ENCODE measurements at places on chromosomes 11 and 22. TPM values are rescaled to one million over a fixed set of nuclear protein-coding genes. Genes with fewer than 3 reads are reported as not detected.

Gene VWA5A
- total RNA-seq: 3.4 TPM

DNA sequence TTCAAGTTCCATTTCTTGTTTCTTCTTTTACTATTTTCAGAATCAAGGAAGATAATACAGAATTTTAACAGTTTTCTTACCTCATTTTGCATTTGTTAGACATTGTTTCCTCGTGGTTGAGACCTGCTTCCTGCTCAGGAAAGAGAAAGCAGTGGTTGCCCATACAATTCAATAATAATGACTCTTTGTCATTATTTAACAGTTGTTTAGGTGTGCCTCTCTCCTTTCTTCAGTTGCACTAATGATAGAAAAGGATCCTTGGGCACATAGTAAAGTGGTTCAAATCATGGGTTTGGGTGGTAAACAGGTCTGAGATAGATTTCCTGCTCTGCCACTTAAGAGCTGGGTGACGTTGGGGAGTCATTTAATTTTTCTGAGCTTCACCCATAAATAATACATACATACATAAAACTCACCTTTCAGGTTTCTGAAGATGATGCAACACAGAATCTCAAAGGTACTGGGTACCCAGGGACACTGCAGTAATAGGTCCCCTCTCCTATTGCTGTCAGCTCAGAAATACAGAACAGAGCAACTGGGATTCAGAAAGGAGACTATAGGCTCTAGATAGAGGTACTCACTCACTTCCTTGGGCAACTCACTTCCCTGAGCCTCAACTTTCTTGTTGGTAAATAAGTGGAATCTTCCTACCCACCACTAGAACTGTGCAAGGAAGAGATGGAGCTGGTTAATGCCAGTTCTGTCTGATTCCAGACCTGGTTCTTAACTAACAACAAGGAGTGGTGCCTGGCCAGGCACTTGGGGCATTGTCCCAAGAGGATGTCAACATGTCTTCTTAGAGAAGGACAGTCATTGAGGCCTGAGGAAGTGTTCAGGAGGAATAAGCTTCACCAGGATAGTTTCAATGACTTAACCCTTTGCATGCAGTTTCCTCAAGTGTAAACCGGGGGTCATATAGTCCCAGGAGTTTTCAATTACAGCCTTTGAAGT lies 34.9 kb downstream of the CD44 start:
- no peak for DNase-seq

GRCh38 chr11:58927393-58928106 lies 11.7 kb upstream of the GLYATL1 start:
- DNase-seq: peak; percentile 96

Gene COA4
- total RNA-seq: 47.9 TPM

Gene OR8G5
- not detected for total RNA-seq

DNA sequence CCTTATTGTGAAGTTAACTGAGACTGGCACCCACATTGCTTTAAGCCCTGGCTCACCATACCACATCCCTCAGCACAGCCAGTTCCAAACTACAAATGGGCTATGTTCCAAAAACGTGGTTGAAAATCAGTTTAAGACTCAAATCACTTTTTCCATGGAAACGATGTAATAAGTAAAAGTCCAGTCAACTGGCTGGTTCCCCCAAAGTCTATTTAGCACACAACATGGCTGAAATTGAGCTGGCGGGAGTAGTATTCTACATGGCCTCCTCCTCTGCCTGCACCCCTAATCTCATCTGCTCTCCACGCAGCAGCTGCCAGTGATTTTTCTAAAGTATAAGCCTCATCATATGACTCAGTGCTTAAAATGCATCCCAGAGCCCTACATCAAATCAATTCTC lies 40.9 kb upstream of the BIRC3 start:
- DNase-seq: no peak

DNA sequence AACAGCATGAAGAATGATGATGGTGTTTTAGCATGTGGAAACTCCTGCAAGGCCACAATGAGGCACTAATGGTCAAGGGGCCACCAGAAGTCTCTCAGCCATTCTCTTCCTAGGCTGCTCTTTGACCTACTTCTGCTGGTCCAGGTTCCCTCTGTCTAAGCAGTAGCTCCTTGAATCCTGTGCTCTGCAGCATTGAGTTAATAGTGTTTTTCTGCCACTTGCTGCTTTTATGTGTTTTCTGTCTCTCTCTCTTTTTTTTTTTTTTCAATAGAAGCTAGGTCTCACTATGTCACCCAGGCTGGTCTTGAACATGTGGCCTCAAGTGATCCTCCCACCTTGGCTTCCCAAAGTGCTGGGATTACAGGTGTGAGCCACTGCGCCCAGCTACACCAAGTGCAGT lies 20.1 kb upstream of the AIFM3 start:
- no peak for DNase-seq

Gene RFPL3
- total RNA-seq: not detected

Gene CASP5
- not detected for total RNA-seq

DNA sequence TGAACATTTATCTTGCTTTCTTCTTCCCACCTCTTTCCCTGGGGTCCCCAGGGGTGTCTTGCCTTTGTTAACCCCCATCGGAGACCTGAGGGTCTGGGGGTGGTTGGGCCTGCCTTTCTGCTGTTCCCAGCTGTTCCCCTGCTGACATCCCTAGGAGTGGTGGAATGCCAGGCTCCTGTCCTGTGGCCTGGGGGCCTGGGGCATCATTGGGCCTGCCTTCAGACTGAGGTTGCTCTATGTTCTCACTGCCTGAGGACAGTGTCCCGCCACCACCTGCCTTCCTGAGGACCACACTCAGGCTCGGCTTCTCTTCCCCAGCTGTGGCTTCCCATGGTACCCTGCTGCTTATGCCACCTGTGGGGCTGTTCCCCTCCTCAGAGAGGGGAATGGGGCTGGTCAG lies 1.1 kb upstream of the IL18BP start:
- no peak for DNase-seq

Gene OR5L2
- not detected for total RNA-seq

DNA sequence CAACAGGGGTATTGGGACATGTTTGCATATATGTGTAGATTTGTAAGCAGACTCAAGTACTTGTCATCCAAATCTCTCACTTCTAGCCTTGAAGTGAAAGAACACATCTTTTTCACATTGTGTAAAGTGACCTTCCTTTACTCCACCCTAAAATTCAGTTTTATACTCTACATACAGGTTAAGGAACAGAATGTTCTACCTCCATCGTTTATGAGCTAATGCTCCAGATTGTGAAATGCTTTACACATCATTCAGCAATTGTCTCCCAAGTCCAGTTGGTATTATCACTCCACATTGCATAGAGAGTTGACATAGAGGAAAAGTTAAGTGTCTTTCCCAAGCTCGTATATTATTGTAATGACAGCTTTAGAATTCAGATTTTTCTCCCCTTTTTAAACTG lies 46.1 kb upstream of the BLID start:
- DNase-seq: no peak

Gene HBE1
- 1.9 TPM for total RNA-seq

Gene MYRF
- 15.9 TPM for total RNA-seq

Gene EXPH5
- 12.8 TPM for total RNA-seq

Gene RNF214
- total RNA-seq: 10.7 TPM

GRCh38 chr11:131099746-131100145 lies 183.5 kb upstream of the SNX19 start:
- no peak for DNase-seq

Gene APOA4
- 102 TPM for total RNA-seq

Gene UBQLNL
- 0.23 TPM for total RNA-seq

GRCh38 chr11:37724315-37724714 lies 1126.3 kb upstream of the RAG2 start:
- DNase-seq: no peak

DNA sequence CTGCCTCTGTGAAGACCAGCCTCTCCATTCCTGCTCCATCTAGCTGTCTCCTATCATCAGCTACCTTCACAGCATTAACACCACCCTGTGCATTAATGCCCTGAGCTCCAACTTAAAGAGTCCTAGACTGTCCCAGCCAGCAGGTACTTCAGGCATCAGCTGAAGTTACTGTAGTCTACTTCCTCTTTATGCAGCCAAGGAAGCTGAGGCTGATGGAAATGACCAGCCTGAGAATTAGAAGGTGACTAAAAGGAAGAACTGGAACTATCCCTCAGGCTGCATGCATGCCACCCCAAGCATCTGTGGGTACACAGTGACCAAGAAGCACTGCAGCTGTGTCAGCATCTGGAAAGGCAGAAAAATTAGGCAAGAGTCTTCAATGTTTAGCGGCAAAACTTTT lies 28.2 kb downstream of the MS4A10 start:
- no peak for DNase-seq

Gene OR4D10
- total RNA-seq: not detected

Gene SGSM1
- total RNA-seq: 0.18 TPM

- peak; percentile 71 for DNase-seq
Observed at GRCh38 chr11:9758637-9759518, 95.0 kb downstream of the SWAP70 start.

- no peak for DNase-seq
Observed at GRCh38 chr11:79150320-79150719, 290.5 kb downstream of the TENM4 start.

Gene MRGPRE
- not detected for total RNA-seq

DNA sequence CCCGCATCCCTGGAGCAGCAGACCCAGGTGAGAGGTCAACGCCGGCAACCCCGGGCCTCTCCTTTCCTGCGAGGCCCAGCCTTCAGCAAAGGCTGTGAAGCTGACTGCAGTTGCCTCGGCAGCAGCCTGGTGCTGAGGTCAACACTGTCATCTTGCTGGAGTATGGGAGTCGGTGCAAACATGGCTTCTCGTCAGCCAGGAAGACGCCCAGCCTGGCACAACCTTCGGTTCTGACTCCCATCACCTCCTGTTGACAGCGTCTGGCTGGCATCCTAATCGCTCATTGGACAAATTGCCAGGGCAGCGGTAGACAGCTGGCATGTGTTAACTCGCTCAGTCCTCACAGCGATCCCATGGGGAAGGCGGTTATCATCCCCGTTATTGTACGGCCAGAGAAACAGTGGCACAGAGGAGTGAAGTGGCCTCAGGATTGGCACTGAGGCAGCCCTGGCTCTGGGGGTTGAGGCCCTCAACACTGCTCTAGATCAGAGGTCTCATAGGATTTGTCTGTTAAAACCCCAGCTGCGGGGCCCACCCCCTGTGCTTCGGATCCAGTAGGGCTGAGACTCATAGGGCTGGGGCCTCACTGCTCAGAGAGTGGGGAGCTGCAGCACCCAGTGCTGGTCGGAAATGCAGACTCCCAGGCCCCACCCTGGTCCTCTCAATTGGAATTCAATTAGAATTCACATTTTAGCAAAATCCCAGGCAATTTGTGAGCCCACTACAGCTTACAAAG lies 39.3 kb upstream of the TP53I11 start:
- DNase-seq: no peak

GRCh38 chr11:107699371-107700285 lies 12.2 kb downstream of the SLN start:
- no peak for DNase-seq

Gene H19
- 199 TPM for total RNA-seq

GRCh38 chr11:34021977-34022735 lies 29.4 kb upstream of the CAPRIN1 start:
- DNase-seq: peak; percentile 4

GRCh38 chr11:47373876-47374719 lies 4.2 kb downstream of the SPI1 start:
- DNase-seq: peak; percentile 83

DNA sequence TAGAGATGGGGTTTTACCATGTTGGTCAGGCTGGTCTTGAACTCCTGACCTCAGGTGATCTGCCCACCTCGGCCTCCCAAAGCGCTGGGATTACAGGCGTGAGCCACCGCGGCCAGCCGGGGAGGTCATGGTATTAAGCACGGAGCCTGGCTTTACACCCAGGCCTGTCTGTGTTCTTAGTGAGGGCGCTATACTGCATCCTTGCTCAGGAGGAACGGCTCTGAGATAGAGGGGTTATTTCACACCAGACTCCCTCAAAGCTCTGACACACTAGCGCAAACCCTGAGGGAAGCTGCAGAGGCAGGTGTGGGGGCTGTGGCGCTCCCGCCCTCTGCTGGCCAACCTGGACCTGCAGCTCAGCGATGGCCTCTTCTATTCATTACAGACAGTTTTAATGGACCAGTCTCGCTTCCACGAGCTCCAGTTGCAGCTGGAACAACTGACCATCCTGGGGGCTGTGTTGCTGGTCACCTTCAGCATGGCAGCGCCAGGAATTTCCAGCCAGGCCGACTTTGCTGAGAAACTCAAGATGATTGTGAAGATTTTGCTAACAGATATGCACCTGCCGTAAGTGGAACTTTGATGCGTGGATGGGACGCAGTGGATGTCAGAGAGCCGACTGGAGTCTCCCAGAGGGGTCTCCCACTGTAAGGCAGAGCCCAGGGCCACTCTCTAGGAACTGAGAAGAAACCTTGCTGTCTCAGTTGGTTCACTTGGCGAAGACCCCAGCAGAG lies 26.2 kb downstream of the TCP11L1 start:
- DNase-seq: peak; percentile 77

Gene ZNF143
- 7.0 TPM for total RNA-seq

DNA sequence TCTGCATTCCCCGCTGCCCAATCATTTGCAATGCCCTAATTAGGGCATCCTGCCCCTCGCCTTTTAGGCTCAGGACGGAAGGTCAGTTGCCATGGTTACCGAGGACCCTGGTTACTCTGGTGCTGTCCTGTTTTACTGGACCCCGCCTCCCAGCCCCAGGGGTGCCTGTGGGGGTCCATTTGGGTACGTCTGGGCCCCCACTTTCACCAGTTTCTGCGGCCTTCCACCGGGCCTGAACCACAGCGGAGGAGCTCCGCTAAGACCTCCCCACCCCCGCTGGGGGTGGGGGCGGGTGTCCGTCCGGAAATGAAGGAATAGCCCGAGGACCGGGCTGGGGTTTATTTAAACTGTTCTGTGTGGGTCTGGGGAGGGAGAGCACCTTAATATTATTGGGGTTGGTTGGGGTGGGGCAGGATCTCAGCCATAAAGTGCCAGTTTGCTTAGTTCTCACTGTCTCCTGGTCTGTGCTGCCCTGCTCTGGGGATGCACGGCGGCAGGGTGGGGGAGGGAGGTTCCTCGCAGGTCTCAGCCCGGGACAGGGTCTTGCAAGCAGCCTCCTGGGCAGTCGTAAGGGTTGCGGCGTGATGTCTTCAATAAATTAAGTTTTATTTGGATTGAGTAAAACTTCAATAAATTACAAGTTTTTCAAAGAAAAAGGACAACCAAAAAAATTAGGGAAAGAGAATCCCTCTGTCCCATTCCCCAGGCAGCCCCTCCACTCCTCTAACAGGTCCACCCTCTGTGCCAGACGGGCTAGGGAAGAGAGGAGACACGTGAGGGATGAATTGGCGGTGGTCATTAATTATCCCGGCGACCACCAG lies 5.3 kb downstream of the PHOX2A start:
- DNase-seq: no peak

DNA sequence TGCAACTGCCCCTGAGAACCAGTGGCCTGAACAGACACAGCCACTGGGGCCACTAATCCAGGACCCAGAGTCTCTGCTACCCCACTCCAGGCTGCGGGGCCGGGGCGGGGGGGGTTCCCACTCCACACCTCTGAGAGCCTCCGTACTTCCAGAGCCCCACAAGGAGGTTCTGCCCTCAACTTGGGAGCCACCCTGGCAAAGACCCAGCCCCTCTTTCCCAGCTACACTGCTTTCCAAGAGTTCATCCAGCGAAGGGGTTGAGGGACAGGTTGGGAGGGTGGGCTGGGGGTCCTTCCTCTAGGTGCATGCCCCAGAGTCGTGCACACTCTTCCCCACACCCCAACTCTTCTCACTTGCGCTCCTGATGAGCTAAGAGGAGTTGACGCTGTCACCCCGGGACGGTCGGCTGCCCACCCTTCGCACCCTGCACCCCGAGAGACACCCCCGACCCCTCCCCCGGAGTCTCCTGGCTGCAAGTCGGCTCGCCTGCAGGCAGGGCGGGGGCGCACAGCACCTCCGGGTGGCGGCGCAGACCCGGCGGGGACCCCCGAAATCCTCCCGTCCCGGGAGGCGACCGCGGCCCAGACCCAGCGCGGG lies 531 bp downstream of the RAB3IL1 start:
- peak; percentile 47 for DNase-seq

Data from left lobe of liver (tissue), 2 donors.